LHCN-M2 (cell line): ENCODE measurements at places on chromosomes 1 and 21. TPM values are rescaled to one million over a fixed set of nuclear protein-coding genes. Genes with fewer than 3 reads are reported as not detected.

The LYPD8 gene
- total RNA-seq = not detected in 2 replicates

The TRIM67 gene
- not detected in 2 replicates for total RNA-seq

- no peak for DNase-seq
Observed at GRCh38 chr1:24619376-24619775, 23.7 kb upstream of the SRRM1 start.

GRCh38 chr1:209648931-209649776 lies 3.1 kb downstream of the LAMB3 start:
- peak; percentile 94 for DNase-seq

DNA sequence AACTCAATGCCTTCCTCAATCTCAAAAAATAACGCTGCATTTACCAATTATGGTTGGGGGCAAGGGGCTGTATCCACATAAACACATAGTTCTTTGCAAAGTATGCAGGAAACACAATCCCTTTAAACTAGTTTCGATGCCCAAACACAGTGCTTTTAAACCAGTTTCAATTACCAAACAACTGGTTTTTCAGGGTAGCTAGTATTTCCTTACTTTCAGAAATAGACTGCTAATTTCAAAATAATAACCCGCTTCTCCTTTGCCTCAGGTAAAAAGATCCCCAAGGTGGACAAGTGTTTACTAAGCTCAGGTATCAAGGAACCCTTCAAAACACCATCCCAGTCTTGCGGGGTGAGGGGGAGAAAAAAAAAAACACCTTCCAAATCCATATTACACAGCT lies 2.8 kb downstream of the SIPA1L2 start:
- DNase-seq = no peak

DNA sequence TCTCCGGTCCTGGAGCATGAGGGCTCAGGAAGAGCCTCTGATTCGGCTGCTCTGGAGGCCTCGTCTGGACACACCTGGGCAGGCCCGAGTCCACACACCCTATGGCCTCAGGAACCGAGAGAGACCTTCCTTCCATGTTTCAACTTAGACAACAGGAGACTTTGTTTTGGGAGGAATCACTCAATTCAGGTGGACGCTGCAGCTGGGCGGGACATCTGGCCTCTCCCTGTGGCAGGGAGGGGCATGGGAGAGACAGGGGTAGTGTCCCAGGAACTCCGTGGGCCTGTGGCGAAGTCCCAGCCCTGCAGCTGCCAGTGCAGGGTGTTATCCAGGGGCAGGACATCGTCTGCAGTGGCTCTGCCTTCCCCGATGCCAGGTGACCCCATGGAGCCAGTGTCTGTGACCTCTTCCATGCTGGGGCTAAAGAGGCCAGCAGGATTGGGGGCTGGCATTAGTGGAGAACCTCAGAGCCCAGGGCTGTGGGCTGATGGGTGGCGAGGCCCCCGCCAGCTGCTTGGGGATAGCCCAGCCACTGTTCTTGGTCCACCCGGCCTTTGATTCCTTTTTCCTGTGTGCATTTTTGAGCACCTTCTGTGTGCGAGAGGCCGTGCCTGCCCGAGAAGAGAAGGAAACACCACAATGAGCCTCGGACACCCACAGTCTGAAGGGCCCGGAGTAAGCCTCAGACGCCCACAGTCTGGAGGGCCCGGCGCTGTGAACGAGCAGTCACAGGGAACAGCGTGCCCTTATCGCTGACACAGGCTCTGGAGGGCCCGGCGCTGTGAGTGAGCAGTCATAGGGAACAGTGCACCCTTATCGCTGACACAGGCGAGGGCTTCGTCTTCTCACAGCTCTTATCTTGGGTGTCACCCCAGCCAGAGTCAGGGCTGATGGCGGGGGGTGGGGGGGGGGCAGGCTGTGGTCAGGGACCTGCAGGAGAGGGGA lies 6.2 kb downstream of the COL18A1 start:
- no peak for DNase-seq
